ENCODE measurements at places on chromosomes 1 and 21. TPM values are rescaled to one million over a fixed set of nuclear protein-coding genes. Genes with fewer than 3 reads are reported as not detected.

Gene SPATA46
- total RNA-seq: not detected

Gene ADAMTS4
- total RNA-seq: 78.9 TPM

Gene IFI44L
- 22.6 TPM for total RNA-seq

Gene OR2W3
- total RNA-seq: 0.39 TPM

Gene ADORA1
- total RNA-seq: 0.71 TPM

Gene PCSK9
- 0.42 TPM for total RNA-seq

Gene RYR2
- total RNA-seq: 31.3 TPM

Gene KLHL20
- 35.2 TPM for total RNA-seq

Gene CHI3L1
- total RNA-seq: 17.8 TPM

DNA sequence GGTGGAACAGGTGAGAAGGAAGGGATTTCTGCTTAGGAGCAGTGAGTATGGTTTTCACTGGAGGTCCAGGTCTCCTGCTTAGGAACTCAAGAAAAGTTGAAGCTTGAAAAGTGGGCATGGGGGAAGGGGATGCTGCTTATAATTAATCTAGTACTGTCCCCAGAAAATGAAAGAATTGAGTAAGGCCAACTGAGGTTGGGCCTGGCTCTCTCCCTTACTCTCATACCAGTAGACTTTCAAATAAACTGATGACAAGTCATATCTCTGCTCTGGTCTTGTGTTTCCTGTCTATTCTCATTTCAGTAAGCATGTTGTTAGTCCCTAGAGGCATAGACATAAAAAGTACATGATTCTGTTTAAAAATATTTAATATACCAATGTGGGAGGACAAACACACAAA lies 26.4 kb downstream of the CD48 start:
- H3K4me1 ChIP-seq: no peaks in the 10 kb centered on the region
- no peak overlapping the region for H3K4me3 ChIP-seq
- no peaks in the 10 kb centered on the region for H3K27me3 ChIP-seq
- no peak for DNase-seq
- H3K27ac ChIP-seq: no peak overlapping the region
- no peaks in the 10 kb centered on the region for H3K36me3 ChIP-seq

DNA sequence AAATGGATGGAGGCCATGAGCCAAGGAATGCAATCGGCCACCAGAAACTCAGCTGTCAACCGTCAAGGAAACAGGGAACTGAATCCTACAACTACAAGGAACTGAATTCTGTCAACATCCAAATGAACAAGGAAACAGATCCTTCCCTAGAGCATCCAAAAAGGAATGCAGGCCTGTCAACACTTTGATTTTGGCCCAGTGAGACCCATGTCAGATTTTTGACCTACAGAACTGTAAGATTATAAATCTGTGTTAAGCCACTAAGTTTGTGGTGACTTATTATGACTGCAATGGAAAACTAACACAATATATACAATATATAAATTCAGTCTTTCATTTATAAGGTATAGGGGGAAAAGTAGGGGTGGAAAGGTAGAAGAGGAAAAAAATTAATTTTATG lies 55.3 kb downstream of the SHCBP1L start:
- H3K27ac ChIP-seq: no peak overlapping the region
- no peaks in the 10 kb centered on the region for H3K27me3 ChIP-seq
- no peaks in the 10 kb centered on the region for H3K4me1 ChIP-seq
- no peaks in the 10 kb centered on the region for H3K36me3 ChIP-seq

- no peak for DNase-seq
- H3K27ac ChIP-seq: no peak overlapping the region
- no peak overlapping the region for H3K4me3 ChIP-seq
- no peaks in the 10 kb centered on the region for H3K36me3 ChIP-seq
- no peaks in the 10 kb centered on the region for H3K4me1 ChIP-seq
These were observed 8.0 kb upstream of the GUCA2A start for GRCh38 chr1:42172381-42173133.

DNA sequence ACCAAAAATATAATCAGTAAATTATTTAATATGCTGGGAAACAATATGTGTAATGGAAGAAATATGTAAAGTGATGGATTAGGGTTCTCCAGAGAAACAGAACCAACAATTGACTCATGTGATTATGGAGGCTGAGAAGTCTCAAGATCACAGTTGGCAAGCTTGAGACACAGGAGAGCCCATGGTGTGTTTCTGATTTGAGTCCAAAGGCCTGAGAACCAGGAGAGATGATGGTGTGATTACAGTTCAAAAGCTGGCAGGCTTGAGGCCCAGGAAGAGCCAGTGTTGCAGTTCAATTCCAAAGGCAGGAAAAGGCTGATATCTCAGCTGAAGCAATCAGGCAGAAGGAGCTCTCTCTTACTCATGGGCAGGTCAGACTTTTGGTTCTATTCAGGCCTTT lies 138.8 kb upstream of the NBPF11 start:
- no peak for DNase-seq
- no peaks in the 10 kb centered on the region for H3K27me3 ChIP-seq
- H3K4me1 ChIP-seq: no peaks in the 10 kb centered on the region
- H3K36me3 ChIP-seq: no peaks in the 10 kb centered on the region
- no peak overlapping the region for H3K4me3 ChIP-seq

DNA sequence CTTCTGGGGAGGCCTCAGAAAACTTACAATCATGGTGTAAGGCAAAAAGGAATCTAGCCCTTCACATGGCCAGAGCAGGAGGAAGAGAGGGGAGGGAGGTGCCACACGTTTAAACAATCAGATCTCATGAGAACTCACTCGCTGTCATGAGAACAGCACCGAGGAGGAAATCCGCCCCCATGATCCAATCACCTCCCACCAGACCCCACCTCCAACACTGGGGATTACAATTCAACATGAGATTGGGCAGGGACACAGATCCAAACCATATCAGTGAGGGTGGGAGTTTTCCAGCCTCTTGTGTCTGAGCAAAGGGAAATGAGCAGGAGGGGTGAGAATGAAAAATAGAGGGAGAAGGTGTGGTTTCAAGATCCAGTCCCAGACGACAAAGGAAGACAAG lies 482.1 kb upstream of the VAMP3 start:
- no peak overlapping the region for H3K4me3 ChIP-seq
- no peaks in the 10 kb centered on the region for H3K4me1 ChIP-seq
- H3K27ac ChIP-seq: no peak overlapping the region
- DNase-seq: no peak

GRCh38 chr1:111475701-111476100 lies 1.9 kb downstream of the C1orf162 start:
- H3K36me3 ChIP-seq: peaks cover 4% of the 10 kb centered on the region
- H3K27me3 ChIP-seq: no peaks in the 10 kb centered on the region
- no peak for DNase-seq
- H3K4me1 ChIP-seq: peaks cover 2% of the 10 kb centered on the region

- no peaks in the 10 kb centered on the region for H3K27me3 ChIP-seq
- H3K4me3 ChIP-seq: no peak overlapping the region
- no peaks in the 10 kb centered on the region for H3K4me1 ChIP-seq
- DNase-seq: no peak
- no peak overlapping the region for H3K27ac ChIP-seq
These were observed 10.9 kb downstream of the PADI2 start for GRCh38 chr1:17108360-17108759.

- no peak overlapping the region for H3K4me3 ChIP-seq
- no peaks in the 10 kb centered on the region for H3K4me1 ChIP-seq
- H3K27me3 ChIP-seq: no peaks in the 10 kb centered on the region
- no peaks in the 10 kb centered on the region for H3K36me3 ChIP-seq
- DNase-seq: no peak
- H3K27ac ChIP-seq: no peak overlapping the region
These were observed 6.7 kb upstream of the ELOA start for GRCh38 chr1:23736437-23737134.

DNA sequence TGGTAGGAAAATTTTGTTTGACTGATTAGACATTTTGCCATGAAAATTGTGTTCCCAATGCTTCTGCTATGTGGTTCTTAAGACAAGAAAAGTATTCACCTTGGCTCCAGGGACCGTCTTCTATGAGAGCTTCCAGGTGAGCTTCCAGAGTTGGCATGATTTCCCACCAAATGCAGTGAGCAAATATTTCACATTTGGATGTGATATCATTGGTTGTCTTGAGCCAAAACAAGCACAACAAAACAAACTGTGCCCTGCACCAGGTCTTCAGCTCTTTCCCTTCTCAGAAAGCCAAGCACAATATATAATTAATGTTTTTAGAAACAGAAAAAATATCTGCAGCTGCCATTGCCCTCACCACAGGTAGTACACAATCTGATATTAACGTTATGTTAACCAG lies 1009.0 kb downstream of the PLA2G4A start:
- H3K4me3 ChIP-seq: no peak overlapping the region

DNA sequence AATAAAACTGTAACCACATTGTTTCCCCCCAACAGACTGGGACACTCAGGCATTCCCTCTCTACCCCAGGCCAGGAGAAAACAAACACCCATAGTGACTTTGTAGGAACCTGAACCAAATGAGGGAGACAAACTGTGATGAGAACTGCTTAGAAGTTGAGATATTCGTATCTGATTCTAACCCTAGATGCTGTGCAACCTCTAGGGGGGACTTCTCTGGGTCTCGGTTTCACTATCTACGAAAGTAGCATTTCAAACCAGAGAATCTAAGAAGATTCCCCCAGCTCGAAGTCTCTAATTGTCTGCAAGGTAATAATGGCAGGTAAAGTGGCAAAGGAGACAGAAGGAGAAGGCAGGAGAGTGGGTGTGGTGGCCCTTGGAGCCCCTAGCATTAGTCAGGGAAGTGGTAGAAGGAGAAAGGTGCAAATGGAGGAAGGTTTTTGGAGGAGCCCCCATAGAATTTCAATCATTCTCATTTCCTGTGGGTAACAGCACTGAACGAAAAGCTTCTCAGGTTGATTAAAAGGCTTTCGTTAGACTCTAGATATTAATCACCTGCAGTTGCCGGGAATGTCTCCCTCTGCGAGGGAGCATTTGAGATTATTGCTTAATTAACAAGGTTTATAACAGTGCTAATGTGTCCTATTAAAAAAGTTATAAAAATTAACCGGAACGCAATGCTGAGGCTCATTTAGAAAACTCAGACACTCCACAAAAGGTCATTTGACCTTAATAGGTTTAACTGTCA lies 46.4 kb downstream of the BEND5 start:
- H3K27me3 ChIP-seq: no peaks in the 10 kb centered on the region
- H3K4me1 ChIP-seq: no peaks in the 10 kb centered on the region

DNA sequence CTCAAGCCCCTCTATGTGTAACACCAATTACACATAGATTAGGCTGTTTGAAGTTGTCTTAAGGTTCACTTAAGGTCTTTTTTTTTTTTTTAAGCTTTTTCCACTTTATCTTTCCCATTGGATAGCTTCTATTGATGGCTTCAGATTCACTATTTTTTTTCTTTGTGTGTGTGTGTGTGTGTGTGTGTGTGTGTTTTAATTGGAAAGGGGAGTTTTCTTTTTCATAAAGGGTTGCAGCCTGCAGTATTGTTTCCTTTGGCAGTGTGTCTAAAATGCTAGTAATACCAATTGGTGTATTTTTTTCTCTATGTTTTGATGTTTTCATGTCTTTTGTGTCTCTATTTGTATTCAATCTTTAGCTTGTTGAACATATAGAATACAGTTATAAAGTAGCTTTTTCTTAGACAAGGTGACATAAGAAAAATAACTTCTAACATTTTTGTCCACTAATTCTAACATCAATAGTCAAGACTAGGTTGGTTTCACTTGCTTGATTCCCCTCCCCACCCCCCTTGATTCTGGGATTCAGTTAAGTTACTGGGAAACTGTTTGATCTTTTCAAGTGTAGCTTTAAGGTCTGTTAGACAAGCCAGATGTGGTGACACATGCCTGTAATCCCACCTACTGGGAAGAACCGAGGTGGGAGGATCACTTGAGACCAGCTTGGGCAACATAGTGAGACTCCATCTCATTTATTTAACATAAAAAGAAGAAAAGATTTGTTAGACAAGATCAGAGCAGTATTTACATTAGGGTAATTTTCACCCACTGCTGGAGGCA lies 21.4 kb downstream of the PRRC2C start:
- H3K36me3 ChIP-seq: no peaks in the 10 kb centered on the region
- DNase-seq: no peak
- H3K4me1 ChIP-seq: peaks cover 4% of the 10 kb centered on the region
- H3K27me3 ChIP-seq: no peaks in the 10 kb centered on the region

- no peak for DNase-seq
- no peaks in the 10 kb centered on the region for H3K36me3 ChIP-seq
- H3K27me3 ChIP-seq: no peaks in the 10 kb centered on the region
- H3K4me3 ChIP-seq: no peak overlapping the region
These were observed 36.5 kb upstream of the DENND1B start for GRCh38 chr1:197811769-197812168.

- no peaks in the 10 kb centered on the region for H3K27me3 ChIP-seq
- H3K4me3 ChIP-seq: no peak overlapping the region
- no peak for DNase-seq
- no peaks in the 10 kb centered on the region for H3K4me1 ChIP-seq
- no peaks in the 10 kb centered on the region for H3K36me3 ChIP-seq
These were observed 162.3 kb upstream of the POGK start for GRCh38 chr1:166676981-166677380.

GRCh38 chr1:232579958-232580941 lies 49.7 kb downstream of the SIPA1L2 start:
- no peak overlapping the region for H3K4me3 ChIP-seq
- H3K36me3 ChIP-seq: no peaks in the 10 kb centered on the region
- no peak for DNase-seq
- no peaks in the 10 kb centered on the region for H3K4me1 ChIP-seq
- no peaks in the 10 kb centered on the region for H3K27me3 ChIP-seq

DNA sequence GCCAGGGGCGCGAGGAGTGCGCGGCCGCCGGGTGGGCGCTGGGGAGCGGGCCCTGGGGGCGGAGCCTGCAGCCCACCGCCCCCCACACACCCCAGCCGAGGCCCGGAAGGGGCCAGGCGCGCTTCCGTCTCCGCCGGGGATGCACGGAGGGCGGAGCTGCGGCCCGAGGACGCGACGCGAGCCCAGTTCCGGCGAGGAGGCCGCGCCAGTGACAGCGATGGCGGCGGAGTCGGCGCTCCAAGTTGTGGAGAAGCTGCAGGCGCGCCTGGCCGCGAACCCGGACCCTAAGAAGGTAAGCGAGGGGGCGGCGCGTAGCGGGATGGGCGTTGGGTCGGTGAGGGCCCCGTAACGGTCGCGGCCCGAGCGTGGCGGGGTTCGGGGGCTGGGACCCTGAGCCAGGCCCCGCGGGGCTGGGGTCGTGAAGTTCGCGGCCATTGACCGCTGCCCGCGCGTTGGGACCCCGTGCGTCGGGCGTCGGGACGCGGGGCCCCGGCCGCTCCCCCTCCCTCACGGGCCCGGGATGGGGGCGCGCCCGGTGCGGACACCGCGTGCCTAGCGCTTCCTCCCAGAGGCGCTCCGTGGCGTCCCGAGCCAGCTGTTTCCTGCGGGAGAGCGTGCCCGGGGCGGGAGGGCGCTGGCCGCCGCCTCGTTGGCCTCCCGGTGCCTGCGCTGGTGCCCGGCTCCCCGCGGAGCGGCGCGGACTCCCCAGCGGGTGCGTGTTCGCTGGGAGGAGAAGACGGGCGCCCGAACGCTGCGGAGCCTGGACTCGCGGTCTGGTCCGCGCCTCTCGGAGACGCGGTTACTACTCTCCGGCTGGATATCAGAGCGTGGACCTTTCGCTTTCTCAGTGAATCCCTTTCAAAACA lies at the start of gene ELOA:
TSS of gene ELOA (plus strand) at position 185 of the 866 bp plus-strand sequence. CDS start at position 218, 33 bp downstream.
- H3K27me3 ChIP-seq: no peaks in the 10 kb centered on the region
- DNase-seq: peak; percentile 83
- peaks cover 2% of the 10 kb centered on the region for H3K4me1 ChIP-seq

- H3K4me3 ChIP-seq: peak overlapping the region; percentile 72
- no peaks in the 10 kb centered on the region for H3K27me3 ChIP-seq
- DNase-seq: no peak
- H3K27ac ChIP-seq: peak overlapping the region; percentile 91
These were observed 455 bp downstream of the BSDC1 start for GRCh38 chr1:32393832-32394140.

Data from aorta (tissue), 5 donors.